ENCODE measurements at places on chromosomes 6 and 20. TPM values are rescaled to one million over a fixed set of nuclear protein-coding genes. Genes with fewer than 3 reads are reported as not detected.

GRCh38 chr6:146916435-146917025 lies 287.7 kb upstream of the STXBP5 start:
- DNase-seq, result no peak

- DNase-seq, result no peak
Measured at GRCh38 chr6:36686668-36687513, 8.4 kb downstream of the CDKN1A start.

DNA sequence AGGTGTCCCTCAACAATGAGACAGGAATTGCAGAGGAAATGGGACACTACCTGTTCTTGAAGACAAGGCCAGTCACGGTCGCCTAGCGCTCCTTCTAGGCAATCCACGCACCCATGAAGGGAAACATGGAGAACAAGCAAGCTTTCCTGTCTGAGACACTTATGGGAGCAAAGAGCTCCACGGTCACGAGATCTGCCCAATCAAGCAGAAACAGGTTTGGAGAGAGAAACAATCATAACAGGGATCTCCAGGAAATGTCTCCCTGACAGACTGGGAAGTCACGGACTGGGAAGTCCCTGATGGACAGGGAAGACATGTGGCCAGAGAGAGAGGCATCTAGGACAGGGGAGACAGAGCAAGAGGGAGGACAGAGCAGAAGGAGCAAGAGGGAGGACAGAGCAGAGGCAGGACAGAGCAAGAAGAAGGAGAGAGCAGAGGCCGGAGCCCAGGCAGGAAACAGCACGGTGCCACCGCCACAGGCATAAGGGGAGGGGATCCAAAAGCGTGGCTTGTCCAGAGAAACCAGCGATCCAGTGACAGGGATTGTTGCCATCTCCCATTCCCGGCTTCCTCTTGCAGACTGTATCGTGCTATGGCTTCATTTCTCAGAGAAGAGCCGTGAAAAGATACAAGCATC lies 167.8 kb upstream of the ZNF337 start:
- no peak for DNase-seq

DNA sequence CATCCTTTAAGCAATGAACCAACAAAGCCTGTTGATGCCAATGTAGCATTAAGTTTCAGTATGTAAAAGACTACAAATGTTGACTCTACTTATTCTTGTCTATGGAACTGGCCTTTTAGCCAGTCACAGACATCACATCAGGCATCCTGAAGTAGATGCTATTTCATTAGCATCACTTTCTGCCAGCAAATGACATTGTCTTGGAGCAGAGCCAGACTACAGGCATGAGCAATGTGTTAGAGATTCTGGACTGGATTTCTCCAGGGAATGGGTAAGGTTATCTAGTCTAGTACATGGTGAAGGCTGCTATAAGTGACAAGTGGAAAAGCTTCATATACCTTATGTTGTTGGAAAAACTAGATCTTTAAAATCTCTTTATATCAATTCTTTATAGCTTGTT lies 142.9 kb downstream of the ADGRB3 start:
- no peak for DNase-seq

DNA sequence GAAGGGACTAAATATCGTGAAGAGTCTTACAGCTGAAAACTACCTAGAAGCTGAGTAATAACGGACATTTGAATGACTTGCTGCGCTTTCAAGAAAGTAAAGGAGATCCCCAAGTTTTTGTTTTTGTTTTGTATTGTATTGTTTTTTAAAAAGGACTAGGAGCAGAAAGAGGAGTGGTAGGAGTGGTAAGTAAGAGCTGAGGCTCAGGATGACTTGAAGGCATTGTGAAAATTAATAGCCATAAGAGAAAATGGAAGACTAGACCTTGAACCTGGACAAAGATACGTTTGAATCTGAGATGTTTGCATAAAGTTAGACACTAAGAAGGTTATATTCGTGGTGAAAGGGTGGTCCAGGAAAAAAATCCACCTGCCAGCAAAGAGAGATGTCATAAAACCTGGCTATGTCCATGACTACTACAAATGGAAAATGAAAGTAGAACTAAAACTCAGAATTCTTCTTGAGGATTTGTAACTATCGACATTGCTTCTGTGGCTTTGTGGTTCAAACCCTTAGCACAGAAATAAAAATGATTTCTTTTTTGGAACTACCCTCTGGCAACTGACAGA lies 824.8 kb upstream of the FLRT3 start:
- DNase-seq, result no peak

GRCh38 chr6:141248021-141248799 lies 884.5 kb upstream of the GJE1 start:
- DNase-seq, result no peak

GRCh38 chr20:35768731-35769664 lies 2.8 kb upstream of the PHF20 start:
- DNase-seq, result peak; percentile 94

DNA sequence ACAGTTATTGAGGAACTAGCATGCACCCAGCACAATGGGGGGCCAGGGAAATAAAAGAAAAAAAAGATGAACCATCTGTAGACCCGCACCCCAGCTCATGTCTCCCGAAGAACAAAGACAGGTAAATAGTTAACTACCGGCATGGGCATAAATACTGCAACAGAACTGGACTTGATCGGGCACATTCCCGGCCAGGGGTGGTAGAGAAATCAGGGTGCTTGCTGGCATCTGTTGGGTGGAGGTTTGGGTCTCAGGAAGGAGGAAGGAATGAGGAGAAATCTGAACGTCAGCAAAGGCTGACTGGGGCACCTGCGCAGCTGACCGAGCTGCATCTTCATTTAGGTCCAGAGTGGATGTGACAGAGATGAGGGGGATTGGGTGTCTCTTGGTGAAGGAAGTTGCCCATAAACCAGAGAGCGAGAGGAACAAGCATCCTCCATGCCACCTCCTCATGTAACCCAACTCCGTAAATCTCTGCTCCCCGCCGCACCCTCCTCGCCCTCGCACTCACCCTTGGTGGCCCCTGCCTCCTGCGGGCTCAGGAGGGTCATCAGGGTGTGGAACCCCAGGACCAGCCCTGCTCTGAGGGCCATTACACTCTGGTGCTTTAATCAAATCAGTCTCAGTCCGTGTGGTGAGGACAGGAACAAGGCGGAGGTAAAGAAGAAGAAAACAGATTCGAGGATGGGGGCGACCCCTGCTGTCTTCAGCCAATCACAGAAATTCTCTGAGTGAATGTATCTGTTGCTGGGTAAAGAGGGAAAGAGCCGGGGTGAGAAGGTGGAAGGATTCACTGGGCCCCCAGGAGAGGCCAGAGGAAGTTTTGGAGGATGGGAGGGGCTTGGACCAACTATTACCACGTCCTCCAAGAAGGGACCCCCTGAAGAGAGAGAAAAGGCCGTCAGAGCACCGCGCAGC lies at the start of gene HLA-DOA:
HLA-DOA (minus strand) TSS at position 648 of the 918 bp plus-strand sequence.
- DNase-seq, result peak; percentile 50

DNA sequence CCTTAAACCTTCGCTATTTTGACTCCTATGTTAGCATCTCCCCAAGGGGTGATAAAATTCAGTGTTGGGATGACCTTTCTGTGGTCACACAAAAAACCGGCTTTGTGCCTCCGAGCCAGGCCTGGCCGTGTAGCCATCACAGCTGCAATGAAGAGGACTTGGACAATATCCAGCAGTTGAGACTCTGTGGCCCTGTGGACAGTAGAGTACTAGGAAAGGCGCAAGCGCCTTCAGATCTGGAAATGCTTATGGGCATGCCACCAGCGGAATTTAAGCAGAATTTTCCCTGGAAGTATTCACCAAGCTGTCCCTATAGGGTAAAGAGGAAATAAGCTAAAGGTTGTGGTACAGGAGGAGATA lies 63.3 kb upstream of the SLC2A12 start:
- no peak for DNase-seq

- no peak for DNase-seq
Measured at GRCh38 chr6:34526241-34526972, 29.7 kb downstream of the SPDEF start.

- DNase-seq, result no peak
Measured at GRCh38 chr6:62367601-62368000, 81.6 kb upstream of the KHDRBS2 start.

DNA sequence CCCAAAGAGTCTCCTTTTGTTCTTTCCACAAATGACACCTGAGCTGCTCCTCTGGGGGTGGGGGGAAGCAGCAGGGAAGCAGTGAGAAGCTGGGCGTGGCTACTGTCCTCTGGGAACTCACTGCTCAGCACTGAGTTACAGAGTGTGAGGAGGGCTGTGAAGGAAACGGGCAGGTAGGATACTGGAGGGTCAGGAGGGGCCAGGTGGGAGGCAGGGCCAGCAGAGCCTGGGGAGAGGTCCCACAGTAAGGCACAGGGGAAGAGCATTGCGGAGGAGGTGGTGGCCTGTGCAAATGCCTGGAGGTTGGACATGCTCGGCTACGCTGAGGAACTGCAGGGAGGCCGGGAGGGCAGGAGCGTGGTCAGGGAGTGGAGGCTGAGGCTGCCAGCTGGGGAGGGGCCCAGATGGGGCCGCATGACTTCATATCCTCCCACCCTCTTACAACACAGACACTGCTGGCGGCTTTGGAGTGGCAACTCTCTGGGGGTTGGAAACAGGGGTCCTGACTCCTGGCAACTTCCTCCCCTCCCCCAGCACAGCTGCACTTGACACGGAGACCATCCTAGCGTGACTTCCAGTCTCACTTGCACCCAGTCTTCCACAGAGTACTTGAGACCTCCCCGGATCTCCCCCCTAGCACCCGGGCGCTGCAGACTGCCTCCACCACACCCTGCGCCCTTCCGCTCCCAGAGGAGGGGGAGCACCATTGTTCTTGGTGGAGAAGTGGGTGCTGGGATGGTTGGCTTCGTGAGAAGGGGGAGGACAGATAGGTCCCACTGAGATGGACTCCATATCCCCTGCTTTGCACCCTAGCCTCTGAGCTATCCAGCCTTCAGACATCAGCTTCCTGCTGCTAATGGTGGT lies 34.2 kb downstream of the RBM38 start:
- DNase-seq, result no peak

DNA sequence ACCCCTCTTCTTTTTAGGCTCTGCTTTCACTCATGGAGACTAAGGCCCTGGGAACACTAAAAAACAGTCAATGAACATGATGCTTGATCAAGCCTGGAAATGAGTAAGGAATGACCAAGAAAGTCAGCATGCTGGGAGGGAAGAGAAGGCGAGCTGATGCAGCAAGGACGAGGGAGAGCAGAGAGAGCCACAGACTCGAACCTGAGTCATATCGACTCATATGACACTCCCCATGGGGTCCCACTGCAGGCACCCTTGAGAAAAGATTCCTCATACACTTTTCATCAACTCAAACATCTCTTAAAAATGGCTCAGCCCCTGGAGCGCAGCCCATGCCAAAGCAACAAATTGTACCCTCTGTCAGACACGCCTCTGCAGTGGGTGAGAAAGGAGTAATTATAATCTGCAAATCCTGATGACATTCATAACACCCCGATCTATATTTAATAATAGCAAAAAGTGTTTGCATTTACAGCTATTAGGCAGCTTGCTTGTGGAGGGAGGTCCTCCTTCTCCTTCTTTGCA lies 127.2 kb downstream of the F13A1 start:
- peak; percentile 69 for DNase-seq

DNA sequence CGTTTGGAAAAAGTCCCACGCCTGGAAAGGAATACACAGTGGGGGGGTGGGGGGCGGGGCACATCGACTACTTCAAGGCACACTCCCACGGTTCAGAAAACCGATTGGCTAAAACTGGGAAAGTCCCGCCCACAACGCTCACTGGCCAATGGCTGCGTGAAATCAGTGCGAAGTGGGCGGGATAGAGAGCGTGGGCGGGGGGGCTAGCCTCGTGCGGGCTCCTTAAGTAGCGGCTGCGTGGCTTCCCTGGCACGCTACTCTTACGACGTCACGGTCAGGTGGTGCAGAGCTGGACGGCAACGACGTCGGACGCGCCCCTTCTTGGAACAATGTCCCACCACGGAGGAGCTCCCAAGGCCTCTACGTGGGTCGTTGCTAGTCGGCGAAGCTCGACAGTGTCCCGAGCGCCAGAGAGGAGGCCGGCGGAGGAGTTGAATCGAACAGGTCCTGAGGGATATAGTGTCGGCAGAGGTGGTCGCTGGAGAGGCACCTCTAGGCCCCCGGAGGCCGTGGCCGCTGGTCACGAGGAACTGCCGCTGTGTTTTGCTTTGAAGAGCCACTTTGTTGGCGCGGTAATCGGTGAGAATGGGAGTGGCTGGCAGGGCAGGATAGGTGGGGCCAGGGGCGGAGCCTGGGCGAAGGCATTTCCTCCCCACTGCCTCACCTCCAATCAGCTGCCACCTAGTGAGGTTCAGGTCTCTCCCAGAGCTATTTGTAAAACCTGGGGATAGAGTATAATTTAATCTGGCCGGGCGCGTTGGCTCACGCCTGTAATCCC lies at the start of gene DDX43:
DDX43 (plus strand) TSS at position 252 of the 778 bp plus-strand sequence; CDS start at position 330, 78 bp downstream.
- no peak for DNase-seq

GRCh38 chr6:41967312-41968287 lies 26.0 kb upstream of the CCND3 start:
- no peak for DNase-seq

DNA sequence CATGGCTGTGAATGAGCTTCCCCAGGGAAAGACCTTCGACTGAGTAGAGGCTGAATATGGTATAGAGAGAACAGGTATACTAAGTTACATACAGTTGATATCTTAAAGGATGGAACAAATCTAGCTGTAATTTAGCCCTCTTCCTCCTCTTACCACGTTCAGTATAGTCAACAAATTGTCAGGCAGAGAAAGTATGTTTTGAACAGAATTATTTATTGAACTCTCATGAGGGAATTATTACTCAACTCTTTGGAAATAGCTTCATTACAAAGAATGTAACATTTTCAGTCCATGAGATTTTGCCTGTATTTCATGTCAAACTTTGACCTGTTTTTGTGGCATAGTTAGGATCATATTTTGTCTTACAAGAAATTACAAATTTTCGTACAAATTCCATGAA lies 63.0 kb downstream of the SH3BGRL2 start:
- no peak for DNase-seq

DNA sequence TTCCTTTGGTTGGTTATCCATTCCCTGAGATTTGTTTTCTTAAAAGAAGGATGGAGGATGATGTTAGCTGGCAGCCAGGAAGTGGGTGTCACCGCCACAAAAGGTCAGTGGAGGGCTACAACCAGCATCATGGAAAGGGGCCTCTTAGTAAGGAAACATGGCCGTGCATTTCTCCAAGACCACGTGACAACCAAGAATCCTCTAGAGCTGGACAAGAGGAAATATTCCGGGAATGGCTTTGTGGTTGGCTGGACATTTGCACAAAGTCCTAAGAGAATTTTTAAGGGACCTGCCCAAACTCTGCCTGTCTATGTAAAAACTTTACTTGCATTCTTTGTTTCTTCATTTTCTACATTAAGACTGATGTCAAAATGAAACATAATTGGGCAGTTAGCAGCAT lies 399.9 kb upstream of the MARCKS start:
- DNase-seq, result peak; percentile 45

GRCh38 chr6:43932259-43933147 lies 162.5 kb downstream of the VEGFA start:
- no peak for DNase-seq

The NECAB3 gene
- total RNA-seq, result 17.3 TPM

The GJA10 gene
- total RNA-seq, result not detected

The EYA2 gene
- 1.7 TPM for total RNA-seq

The IL17F gene
- not detected for total RNA-seq

The TMEM151B gene
- total RNA-seq, result 0.23 TPM

The CGA gene
- total RNA-seq, result not detected

Measured in Daoy (cell line).